Breast epithelium (tissue), 4 donors: ENCODE measurements at places on chromosomes 4 and X. TPM values are rescaled to one million over a fixed set of nuclear protein-coding genes. Genes with fewer than 3 reads are reported as not detected.

The PNMA6A gene
- total RNA-seq: 0.33 TPM

The TREX2 gene
- total RNA-seq: 1.9 TPM

The RNF212 gene
- total RNA-seq: 15.7 TPM

The GAGE12D gene
- not detected for total RNA-seq

The ALAS2 gene
- total RNA-seq: 1.3 TPM

The RAI2 gene
- 38.9 TPM for total RNA-seq

The MAP7D3 gene
- total RNA-seq: 19.3 TPM

The SULT1E1 gene
- 0.59 TPM for total RNA-seq

The MAD2L1 gene
- total RNA-seq: 4.4 TPM

The ITIH6 gene
- 1.3 TPM for total RNA-seq

The PPP2R2C gene
- 0.16 TPM for total RNA-seq
